ENCODE measurements at places on chromosomes 12 and 14.

- DNase-seq = no peak
These were observed 12.5 kb downstream of the TM7SF3 start for GRCh38 chr12:27001663-27002062.

DNA sequence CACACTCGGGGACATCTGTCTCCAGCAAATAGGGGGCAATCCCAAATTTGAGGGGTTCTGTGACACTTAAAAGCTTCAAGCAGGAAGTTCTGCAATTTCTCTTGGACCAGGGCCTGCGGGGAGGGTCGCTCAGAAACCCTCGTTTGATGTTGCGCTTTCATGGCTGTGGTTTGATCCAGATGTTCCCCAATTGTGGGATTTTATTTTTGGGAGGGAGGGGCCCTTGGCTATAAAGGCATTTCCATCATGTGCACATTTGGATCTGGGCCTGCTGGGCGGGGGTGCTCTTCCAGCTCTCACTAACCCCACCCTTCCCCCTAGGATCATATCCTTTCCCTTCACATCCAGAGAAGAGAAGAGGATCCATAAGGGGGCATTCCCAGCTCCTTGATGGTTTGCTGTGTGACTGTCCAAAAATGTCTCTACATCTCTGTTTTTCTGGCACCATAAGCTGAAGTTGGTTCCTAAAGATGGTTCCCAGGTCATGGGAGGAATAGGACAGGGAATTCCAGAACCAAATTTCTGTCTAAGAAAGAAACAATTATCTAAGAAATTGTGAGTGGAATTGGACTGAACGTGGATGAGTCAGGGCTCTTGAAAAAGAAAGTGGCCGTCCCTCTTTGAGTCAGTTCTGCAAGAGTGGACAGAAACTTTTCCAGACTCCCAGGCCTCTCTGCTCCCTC, 47.2 kb downstream of the SMUG1 start:
- no peak for DNase-seq

DNA sequence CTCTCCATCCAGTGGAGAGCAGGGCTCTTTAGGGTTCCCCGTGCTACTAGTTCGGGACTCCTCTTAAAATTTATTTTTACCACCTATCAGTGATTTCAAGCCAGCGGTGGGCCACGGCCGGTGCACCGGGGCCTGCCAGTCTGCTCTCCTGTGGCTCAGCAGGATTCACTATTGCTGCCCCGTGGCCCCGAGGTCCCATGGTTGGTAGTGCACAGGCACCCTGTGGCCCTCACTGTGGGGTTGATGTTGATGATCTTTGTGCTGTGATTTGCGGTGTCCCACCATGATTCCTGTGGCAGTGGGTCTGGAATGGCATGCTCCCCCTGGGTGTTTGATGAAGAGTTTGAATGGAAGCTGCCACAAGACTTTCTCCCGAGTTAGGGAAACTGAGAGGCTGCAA, 12.6 kb upstream of the MEG3 start:
- DNase-seq = no peak

DNA sequence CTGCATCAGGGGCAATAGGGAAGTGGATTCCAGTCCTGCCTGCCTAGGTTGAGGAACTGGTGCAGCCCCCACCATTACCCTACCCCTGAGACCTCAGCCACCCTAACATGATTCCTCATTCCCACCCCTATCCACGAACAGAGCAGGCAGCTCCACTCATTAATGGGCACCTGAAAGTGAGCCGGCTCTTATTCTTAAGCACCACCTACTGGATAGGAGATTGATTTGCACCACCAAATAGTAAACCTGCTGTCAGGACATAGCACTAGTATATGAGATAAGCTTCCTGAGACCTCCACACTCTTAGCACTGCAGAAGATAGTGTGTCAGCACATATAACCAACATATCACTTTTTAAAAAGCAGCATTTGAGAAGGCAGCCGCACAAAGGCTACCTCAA, 573.2 kb downstream of the SOX5 start:
- no peak for DNase-seq

DNA sequence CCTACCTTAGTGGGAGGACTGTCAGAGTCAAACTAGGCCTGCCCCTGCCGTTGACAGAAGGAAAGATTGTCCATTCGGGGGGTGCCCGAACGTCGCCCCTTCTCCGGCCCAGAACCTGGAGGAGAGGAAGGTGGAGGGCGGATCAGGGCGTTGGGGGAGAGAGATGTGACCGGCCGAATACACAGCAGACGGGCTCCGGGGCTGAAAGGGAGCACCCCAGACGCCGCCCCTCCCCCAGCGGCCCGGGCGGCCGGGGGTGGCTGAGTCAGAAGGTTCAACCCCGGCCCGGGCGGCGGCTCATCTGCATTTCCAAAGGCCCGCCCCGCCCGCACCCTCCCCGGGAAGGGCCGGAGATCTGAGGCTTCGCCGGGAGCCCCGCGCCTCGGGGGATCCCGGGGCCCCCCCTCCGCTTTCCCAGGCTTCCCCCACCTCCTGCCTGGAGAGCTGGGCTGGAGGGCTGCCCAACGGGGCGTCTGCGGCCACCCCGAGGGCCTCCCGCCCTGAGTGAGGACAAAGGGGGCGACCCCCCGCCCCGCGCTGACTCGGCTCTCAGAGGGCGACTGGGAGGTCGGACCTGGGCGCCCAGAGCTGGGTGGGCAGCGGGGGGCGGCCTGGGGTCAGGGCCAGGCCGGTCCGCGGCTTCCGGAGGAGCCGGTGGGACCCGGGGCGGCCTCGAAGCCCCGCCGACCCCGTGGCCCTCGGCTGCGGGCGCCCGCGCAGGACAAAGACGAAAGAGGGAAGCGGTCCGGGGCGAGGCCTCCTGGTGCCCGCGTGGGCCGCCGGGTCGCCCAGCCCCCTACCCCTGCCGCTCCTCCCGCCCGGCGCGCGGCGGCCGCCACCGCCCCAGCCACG, 3.7 kb upstream of the SETD1B start:
- DNase-seq = peak; percentile 91

DNA sequence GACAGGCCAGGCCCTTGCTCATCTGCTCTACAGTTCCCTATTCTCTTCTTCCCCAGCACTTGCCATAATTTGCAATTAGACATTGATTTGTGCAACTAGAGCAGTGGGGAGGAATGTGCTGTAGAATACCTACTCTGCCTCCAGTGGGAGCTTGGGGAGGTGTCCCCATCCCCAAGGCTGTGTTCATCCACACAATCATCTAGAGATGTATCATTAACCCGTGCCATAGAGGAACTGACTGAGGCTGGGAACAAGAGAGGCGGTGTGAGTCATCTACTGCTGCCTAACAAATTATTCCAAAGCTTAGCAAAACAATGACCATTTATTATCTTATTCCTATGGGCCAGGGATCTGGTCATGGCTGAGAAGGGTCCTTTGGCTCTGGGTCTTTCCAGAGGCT, 5.1 kb upstream of the OTUB2 start:
- DNase-seq = no peak

- peak; percentile 44 for DNase-seq
These were observed 18.8 kb downstream of the SOCS2 start for GRCh38 chr12:93591137-93591868.

- no peak for DNase-seq
These were observed 96.3 kb downstream of the PTPN11 start for GRCh38 chr12:112514926-112515642.

DNA sequence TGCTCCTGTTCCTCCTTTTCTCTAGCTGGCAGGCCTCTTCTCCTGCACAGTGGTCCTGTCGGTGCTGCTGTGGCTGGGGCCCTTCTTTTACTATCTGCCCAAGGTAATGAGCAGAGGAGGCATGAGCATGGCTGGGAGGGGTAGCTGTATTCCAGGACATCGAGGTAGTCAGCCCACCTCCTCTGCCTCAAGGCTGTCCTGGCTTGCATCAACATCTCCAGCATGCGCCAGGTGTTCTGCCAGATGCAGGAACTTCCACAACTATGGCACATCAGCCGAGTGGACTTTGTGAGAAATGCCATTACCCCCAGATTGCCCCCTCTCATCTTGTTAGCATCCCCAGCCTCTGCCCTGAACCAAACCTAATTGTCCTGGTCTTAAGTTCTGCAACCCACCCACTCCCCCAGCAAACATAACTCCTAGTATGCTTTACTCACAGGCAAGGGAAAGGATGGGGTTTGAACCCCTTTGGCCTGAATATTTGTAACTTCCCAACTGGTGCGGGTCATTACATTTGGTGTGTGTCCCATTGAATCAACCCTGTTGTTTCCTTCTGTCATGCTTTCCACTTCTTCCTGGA, 9.1 kb downstream of the B4GALNT1 start:
- no peak for DNase-seq

DNA sequence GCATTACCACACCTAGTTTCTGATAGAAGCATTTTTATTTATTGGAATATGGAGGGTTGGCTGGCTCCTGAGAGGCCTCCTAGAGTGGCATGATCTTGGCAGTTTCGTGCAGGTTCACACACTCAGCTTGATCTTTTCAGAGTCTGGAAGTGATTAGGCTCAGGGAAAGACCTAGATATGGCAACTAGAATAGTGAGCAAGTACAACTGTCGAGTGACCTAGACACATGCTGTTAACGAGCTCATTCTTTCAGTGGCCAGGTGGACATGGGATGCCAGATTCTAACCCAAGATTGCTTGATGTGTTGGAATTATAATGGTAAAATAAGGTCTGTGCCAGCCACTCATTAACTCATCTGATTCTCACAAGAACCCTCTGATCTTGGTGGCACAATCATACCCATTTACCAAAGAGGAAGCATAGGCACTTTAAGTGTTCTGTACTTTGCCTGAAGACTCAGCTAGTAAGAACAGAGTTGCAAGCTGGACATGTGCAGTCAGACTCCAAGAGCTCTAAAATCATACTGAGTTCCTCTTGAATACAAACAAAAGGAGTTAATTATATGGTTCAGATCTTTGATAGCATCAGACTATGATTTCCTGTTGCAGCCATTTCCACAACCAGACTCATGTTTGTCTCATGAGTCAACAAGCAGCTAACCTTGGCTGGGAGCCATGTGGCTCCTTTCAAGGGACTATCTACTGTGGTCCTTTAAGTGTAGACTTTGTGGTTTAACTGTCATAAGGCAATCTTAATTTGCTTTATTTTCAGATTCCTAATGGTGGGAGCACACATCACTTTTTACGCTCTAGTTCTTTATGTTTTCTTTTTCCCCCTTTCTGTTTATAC, 144.2 kb downstream of the PLEKHA5 start:
- peak; percentile 52 for DNase-seq

- DNase-seq = no peak
These were observed 18.2 kb upstream of the STRAP start for GRCh38 chr12:15863984-15864383.

GRCh38 chr12:43038991-43039390, 449.4 kb upstream of the PRICKLE1 start:
- no peak for DNase-seq

- DNase-seq = no peak
These were observed 2.8 kb upstream of the EML1 start for GRCh38 chr14:99790201-99790977.

GRCh38 chr12:64583771-64584421, 26.4 kb upstream of the RASSF3 start:
- DNase-seq = no peak

DNA sequence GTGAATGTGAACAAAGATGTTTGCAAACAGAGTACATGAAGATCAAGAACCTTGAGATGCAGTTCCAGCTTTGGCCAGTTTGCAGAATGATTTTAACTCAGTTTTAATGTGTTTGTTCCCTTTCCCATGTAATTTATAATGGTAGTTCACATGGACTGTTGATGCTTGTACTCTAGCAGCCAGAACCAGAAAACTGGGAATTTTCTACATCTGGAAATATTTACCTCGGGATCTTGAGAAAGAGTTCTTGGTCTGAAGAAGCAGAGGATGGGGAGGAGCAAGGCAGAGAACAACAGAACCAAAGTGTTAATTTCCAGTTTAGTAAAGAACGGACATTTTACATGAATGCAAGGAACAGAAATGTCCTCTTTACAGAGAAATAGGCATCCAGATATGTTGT, 37.0 kb upstream of the PMCH start:
- no peak for DNase-seq

- DNase-seq = no peak
These were observed 37.0 kb upstream of the OTX2 start for GRCh38 chr14:56846970-56847930.

- DNase-seq = no peak
These were observed 44.1 kb downstream of the PRIMA1 start for GRCh38 chr14:93744176-93744575.

DNA sequence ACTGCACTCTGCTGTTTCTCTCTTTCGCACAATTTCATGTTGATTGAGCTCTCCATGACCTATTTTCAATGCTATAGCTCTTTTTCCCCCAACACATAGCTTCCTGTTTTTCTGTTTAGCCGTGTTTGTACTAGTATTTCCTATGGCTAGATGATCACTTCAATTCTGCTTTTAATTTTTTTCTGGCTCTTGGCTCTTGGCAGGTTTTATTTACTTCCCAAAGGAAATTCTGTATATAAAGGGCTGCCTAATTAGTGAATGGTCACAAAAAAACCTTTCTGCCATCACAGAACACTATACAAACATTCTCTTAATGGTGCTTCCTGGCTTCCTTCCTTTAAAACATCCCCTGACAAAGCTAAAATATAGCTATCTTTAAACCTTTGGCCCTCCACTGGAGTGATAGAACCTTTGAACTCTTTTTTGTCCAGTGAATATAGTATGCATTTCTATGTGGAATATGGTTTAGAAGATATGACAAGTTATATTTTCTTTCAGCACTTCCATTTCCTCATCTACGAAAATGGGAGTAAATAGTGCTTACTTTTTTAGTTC, 88.2 kb downstream of the RASSF9 start:
- DNase-seq = no peak

- DNase-seq = no peak
These were observed 43.2 kb upstream of the MYBPC1 start for GRCh38 chr12:101551362-101552114.

GRCh38 chr14:22210906-22211305, 378.1 kb downstream of the DAD1 start:
- DNase-seq = no peak

All from stimulated activated CD4-positive, alpha-beta T cell treated with anti-CD3 and anti-CD28 coated beads, Interleukin-15, amount 100 ng/mL, for 24 hours (primary cell).